ENCODE measurements at places on chromosomes 11 and 22.

DNA sequence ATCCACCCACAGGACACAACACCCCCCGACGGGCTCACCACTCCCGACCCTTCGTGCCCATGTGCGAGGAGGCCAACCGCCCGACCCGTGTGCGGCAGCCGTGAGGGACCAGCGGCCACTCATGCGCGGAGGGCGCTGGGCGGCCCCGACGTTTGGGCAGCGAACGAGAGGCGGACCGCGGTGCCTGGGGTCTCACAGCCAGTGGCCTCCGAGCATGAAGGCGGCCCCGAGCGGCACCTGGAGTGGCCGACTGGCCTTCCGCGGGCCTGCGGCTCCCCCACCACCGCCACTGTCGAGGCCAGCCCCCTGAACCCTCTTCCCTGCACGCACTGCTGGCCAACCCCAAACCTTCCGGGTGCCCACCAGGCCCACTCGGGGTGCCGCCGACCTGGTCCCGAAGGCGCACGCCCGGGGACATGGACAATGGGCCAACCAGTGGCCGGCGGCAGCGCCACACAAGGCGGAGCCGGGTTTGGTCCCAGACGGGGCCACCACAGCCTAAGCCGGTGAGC is 4274.9 kb upstream of the OR11H1 start:
- no peak for DNase-seq

DNA sequence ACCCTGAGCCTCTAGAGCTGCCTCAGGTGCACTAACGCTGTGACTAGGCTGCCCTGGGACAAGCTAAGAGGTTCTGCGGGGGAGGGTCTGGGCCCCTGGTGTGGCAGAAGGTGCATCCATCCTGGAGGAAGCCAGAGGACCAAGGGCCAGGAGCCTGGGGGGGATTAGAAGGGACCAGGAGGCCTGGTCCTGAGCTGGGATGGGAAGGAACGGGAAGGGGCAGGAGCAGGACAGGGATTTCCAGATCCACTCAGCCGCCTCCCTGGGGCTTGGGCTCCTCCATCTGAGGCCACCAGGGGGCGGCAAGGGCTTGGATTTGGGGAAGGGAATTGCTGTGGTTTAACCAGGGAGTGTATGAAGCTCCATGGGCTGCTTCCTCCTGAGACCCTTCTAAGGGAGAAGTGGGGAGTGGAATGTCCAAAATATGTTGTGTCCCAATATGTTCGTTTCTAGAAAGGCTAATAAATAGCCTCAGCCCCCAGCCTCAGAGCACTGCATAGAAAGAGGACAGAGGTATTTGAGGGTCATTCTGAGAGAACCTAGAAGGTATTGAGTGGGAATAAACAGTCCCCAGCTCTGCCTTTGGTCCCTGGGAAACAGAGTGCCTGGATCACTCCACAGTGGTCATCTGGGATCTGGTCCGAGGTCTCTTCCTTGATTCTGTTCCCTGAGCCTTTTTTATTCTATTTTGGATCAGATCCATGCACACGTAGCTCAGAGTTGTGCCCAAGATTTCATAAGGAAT is 17.4 kb upstream of the PRAME start:
- peak; percentile 43 for DNase-seq

DNA sequence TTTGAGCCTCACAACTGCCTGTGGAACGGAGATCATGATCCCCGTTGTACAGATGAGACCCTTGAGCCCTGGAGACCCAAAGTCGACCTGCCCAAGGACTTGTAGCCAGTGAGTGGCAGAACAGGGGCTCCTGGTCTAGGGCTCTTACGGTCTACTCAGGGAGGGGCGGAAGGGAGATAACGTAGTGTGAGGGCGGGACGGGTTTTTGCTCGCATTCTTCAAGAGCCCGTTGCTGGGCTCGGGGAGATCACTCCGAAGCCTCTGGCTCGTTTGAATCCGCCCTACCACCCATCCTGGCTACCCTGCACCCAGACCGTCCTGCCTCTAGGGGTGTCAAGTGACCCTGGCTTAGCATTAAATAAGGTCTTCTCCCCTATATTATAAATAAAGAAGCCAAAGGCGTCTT is 639 bp downstream of the CRY2 start:
- DNase-seq: peak; percentile 52

- no peak for DNase-seq
Measured at GRCh38 chr11:129937592-129938238, 42.3 kb upstream of the NFRKB start.

GRCh38 chr11:45805305-45806071 is 539 bp downstream of the SLC35C1 start:
- DNase-seq: no peak

DNA sequence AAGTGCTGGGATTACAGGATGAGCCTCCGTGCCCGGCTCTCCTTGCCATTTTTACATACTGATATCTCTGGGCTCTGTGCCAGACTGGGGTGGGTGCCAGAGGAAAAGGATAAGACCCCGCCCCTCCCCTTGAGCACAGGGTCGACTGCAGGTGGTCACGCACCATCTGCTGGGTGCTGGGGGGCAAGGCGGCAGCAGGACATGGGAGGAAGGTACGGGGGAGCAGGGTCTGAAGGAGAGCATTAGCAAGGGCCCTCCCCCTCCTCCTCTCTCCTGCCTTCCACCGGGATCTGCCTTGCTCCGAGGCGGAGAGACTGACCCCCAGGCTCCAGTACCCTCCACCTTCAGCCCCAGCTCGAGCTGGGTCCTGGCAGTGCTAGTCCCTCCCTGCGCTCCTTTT is 9.7 kb upstream of the PGA3 start:
- no peak for DNase-seq

- no peak for DNase-seq
Measured at GRCh38 chr11:20415432-20415831, 27.9 kb downstream of the PRMT3 start.

- DNase-seq: no peak
Measured at GRCh38 chr11:22742157-22742613, 75.8 kb downstream of the GAS2 start.

DNA sequence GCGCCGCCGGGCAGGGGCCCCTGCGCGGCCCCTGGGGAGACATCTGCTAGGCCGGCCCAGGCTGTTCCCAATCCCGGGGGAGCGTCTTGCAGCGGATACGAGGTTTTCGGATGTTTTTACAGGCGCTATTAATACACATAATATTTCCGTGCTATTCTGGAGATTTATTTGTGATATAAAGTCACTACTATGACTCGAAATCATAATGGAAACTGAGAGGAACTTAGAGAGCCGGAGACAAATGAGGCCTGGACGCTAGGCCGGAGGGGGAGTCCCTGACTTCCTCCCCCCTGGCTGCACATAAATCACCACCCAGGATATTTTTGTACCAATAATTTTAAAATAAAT is 91.7 kb upstream of the ANO1 start:
- no peak for DNase-seq

DNA sequence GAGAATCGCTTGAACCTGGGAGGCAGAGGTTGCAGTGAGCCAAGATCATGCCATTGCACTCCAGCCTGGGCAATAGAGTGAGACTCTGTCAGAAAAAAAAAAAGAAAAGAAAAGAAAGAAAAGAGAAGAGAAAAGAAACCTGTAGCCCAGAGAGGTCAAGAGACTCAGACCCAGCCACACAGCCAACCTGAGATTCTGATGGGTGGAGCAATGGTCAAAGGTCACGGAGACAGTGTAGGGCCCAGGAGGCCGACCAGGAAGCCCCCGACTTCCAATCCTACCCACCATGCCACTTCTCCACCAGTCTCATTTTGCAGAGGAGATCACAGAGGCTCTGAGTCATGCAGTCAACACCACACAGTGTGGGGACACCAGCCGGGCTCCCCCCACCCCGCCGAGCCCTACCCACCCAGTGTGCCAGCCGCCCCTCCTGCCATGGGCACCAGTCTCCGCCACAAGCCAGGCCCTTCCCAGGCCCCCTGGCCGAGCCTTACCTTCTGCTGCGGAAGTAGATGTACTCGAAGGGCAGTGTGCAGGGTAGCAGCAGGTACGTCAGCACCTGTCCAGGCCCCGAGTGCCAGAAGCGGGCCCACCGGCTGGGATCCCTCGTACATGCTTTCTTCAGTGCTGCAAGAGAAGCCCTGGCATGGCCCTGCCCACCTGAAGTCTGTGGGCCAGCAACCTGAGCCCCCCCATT is 7.9 kb downstream of the PNPLA5 start:
- no peak for DNase-seq

GRCh38 chr11:80860632-80861031 is 1419.8 kb upstream of the TENM4 start:
- no peak for DNase-seq

- no peak for DNase-seq
Measured at GRCh38 chr22:39833093-39833492, 60.5 kb downstream of the ENTHD1 start.

GRCh38 chr11:1733009-1733715 is 17.2 kb downstream of the IFITM10 start:
- no peak for DNase-seq

GRCh38 chr11:3184732-3185347 is 19.7 kb upstream of the OSBPL5 start:
- DNase-seq: no peak

- DNase-seq: no peak
Measured at GRCh38 chr11:96396637-96397036, 6.8 kb downstream of the JRKL start.

DNA sequence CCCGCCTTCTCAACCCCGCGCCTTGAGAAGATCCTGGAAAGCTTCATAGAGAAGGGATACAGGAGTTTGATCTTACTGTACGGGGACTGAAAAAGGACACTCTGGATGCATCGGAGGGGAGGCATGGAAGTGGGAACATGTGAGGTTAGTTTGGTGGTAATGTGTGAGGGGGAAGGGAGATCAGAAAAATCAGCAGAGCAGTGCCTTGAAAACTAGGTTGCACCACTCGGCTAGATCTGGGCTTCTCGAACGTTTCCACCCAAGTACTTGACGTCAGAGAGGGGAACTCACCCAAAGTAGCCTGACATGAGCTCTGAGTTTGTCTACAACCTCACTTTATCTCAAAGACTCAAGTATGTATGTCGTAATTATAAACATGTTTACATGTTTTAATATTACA is 14.5 kb downstream of the USP35 start:
- no peak for DNase-seq

- DNase-seq: no peak
Measured at GRCh38 chr11:328012-328411, 7.4 kb upstream of the IFITM3 start.

DNA sequence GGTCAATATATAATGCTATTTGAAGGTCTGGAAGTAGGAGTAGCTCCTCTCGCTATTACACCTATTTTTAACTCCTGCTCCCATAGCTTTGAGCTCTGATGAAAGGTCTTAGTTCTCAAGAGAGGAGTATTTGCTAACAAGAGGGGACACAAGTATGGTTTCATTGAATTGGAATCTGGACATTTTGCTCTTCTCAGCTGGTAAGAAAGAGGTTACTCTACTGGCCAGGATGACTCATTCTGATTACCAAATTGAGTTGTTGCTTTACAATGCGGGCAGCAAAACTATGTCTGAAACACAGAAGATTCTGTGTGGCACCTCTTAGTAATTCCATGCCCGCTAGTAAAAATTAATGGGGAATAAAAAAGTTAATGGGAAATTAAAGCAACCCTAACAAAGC is 63.6 kb upstream of the EP300 start:
- no peak for DNase-seq

GRCh38 chr11:132453406-132453805 is 1078.9 kb downstream of the OPCML start:
- DNase-seq: no peak

DNA sequence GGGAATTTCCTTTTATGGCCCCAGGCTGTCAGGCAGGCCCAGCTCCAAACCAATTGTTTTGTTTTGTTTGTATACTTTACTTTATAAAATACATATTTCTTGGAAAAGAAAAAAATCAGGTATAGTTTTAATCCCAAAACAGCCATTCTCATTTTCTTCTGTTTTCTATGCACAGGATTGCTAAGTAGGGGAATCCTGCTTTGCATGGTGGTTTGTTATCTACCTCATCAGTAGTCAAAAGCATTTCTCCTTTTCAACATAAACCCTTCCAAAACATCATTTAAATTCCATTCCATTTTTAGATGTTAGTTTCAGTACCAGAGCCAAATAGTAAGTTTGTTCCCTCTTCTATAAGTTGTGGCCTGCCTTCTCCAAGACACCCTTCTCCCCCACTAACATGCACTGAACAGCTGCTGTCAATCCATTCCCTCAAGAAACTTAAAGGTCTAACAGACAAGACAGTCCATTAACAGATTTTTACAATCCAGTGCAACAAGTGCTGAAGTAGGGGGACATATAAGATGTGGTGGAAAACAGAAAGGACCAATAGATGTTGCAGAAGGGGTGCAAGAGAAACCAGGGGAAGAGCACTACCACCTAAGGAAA is 3.7 kb downstream of the ILK start:
- DNase-seq: no peak

Measured in activated T-cell treated with anti-CD3 and anti-CD28 coated beads, Interleukin-2, amount 50 U/mL, for 72 hours (primary cell).